Ascending aorta (tissue), 2 donors: ENCODE measurements at places on chromosomes 12 and 14.

- H3K4me1 ChIP-seq, result peaks cover 19% of the 10 kb centered on the region
- no peak overlapping the region for H3K27ac ChIP-seq
- peak overlapping the region; percentile 50 for H3K4me3 ChIP-seq
- no peak for DNase-seq
- no peaks in the 10 kb centered on the region for H3K36me3 ChIP-seq
Observed at GRCh38 chr12:131828671-131829355, 620 bp downstream of the MMP17 start.

GRCh38 chr12:28172434-28173030, 17.7 kb upstream of the CCDC91 start:
- no peak overlapping the region for H3K4me3 ChIP-seq
- no peak overlapping the region for H3K27ac ChIP-seq
- no peaks in the 10 kb centered on the region for H3K36me3 ChIP-seq
- no peaks in the 10 kb centered on the region for H3K27me3 ChIP-seq
- no peak for DNase-seq

DNA sequence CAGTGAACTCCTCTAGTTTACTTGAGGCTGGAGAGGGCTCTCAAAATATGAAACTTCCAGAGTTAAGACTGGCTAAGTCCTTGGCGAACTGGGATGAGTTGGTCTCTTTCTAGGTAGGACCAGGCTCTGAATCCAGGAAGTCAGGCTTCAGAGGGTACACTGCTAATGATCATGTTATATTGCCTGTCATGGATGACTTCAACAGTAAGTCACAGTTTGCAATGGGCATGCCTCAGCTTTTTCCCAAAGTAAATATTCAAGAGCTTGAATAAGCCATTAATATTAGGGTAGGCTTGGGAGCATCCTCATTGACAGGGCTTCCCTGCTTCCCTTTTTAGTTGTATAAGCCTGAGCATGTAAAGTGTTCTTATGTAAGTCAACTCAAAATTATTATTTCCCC, 61.7 kb upstream of the PTHLH start:
- no peaks in the 10 kb centered on the region for H3K36me3 ChIP-seq
- no peak overlapping the region for H3K4me3 ChIP-seq
- H3K27ac ChIP-seq, result no peak overlapping the region
- DNase-seq, result no peak
- H3K4me1 ChIP-seq, result no peaks in the 10 kb centered on the region
- no peaks in the 10 kb centered on the region for H3K27me3 ChIP-seq

GRCh38 chr14:53640695-53641094, 315.9 kb downstream of the BMP4 start:
- H3K4me3 ChIP-seq, result no peak overlapping the region
- no peaks in the 10 kb centered on the region for H3K36me3 ChIP-seq
- no peaks in the 10 kb centered on the region for H3K4me1 ChIP-seq
- H3K27me3 ChIP-seq, result no peaks in the 10 kb centered on the region
- DNase-seq, result no peak

DNA sequence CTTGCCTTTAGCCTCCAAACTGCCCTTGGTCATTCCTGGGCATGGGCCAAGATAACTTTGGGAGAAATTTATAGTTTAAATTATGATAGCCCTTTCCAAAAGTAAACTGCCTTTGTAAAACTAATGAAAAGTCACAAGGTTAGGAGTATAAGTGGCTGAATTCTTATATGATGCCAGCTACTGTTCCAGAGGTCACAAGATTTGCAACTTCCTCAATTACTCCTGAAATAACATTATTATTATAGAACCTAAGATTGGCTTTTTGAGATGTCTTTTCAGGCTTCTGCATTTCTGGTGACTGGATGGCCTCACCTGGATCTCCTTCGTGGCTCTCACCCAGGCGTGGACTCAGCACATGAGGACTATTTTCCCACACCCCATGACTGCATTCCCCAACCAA, 55.0 kb downstream of the OSBPL8 start:
- H3K4me3 ChIP-seq, result no peak overlapping the region
- H3K27ac ChIP-seq, result no peak overlapping the region
- no peak for DNase-seq
- no peaks in the 10 kb centered on the region for H3K4me1 ChIP-seq

DNA sequence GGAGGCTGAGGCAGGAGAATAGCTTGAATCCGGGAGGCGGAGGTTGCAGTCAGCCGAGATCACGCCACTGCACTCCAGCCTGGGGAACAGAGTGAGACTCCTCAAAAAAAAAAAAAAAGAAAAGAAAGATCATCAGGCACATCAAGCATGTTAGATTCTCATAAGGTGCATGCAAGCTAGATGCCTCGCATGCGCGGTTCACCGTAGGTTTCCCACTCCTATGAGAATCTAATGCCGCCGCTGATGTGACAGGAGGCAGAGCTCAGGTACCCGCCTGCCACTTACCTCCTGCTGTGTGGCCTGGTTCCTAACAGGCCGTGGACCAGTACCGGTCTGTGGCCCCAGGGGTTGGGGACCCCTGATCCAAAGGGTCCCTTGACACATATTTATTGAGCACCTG, 7.0 kb downstream of the ACVR1B start:
- H3K27ac ChIP-seq, result no peak overlapping the region
- no peak overlapping the region for H3K4me3 ChIP-seq
- H3K27me3 ChIP-seq, result no peaks in the 10 kb centered on the region
- DNase-seq, result no peak
- peaks cover 8% of the 10 kb centered on the region for H3K36me3 ChIP-seq
- peaks cover 26% of the 10 kb centered on the region for H3K4me1 ChIP-seq

DNA sequence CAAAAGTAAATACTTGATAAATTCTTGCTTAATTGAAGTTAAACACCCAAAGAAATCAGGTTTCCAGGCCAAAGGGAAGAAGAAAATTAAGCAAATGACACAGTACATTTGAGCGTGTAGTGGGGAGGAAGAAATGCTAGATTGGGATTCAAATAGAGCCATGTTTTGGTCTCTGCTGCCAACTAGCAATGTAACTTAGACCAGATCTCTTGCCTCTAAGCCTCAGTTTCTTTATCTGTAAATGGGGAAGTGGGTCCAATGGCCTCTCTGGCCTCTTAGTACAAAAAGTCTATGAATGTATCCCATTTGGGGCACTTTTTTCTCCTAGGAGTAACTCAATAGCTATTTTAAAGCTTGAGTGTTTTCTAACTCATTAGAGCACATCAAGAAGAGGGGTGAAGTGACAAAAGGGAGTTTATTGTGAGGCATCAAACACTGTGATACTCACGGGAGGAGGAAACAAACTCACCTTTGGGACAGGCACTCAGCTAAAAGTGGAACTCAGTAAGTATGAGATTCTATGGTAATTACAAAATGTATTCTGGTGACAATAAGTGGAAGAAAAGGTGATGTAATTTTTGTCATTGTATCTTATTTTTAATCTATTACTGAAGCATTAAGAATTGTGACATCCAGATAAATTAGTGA, 55.8 kb downstream of the DAD1 start:
- H3K36me3 ChIP-seq, result no peaks in the 10 kb centered on the region
- H3K4me3 ChIP-seq, result no peak overlapping the region
- no peaks in the 10 kb centered on the region for H3K27me3 ChIP-seq
- H3K4me1 ChIP-seq, result peaks cover 2% of the 10 kb centered on the region
- DNase-seq, result no peak

GRCh38 chr12:18254081-18254480, 7.2 kb upstream of the PIK3C2G start:
- H3K36me3 ChIP-seq, result no peaks in the 10 kb centered on the region
- no peak overlapping the region for H3K27ac ChIP-seq
- H3K27me3 ChIP-seq, result no peaks in the 10 kb centered on the region

GRCh38 chr12:28192125-28192524, 1.9 kb downstream of the CCDC91 start:
- no peaks in the 10 kb centered on the region for H3K27me3 ChIP-seq
- peaks cover 5% of the 10 kb centered on the region for H3K4me1 ChIP-seq
- H3K4me3 ChIP-seq, result no peak overlapping the region
- H3K36me3 ChIP-seq, result no peaks in the 10 kb centered on the region
- peak overlapping the region; percentile 100 for H3K27ac ChIP-seq
- DNase-seq, result no peak

DNA sequence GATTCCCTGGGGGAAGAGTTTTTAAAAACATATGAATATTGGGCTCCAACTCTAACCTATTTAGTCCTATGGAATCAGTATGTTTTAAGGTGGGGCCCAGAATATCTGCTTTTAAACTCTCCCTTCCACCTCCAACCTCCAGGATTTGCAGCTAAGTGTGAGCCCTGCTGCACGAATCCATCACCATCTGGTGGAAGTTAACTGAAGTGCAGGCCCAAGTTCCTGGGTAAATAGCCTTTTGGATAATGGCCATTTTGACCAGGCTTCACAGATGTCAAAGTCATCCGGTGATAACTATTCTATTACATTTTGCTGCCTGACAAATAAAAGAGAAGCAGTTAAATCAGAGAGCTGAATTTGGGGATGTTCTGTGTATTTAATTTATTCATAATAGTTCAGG, 58.1 kb upstream of the RMST start:
- no peak overlapping the region for H3K4me3 ChIP-seq
- H3K4me1 ChIP-seq, result no peaks in the 10 kb centered on the region
- no peaks in the 10 kb centered on the region for H3K27me3 ChIP-seq
- DNase-seq, result no peak

- DNase-seq, result no peak
- H3K27me3 ChIP-seq, result no peaks in the 10 kb centered on the region
- peak overlapping the region; percentile 15 for H3K27ac ChIP-seq
- no peaks in the 10 kb centered on the region for H3K4me1 ChIP-seq
- H3K36me3 ChIP-seq, result no peaks in the 10 kb centered on the region
Observed at GRCh38 chr14:93880021-93880820, 46.9 kb upstream of the FAM181A start.

DNA sequence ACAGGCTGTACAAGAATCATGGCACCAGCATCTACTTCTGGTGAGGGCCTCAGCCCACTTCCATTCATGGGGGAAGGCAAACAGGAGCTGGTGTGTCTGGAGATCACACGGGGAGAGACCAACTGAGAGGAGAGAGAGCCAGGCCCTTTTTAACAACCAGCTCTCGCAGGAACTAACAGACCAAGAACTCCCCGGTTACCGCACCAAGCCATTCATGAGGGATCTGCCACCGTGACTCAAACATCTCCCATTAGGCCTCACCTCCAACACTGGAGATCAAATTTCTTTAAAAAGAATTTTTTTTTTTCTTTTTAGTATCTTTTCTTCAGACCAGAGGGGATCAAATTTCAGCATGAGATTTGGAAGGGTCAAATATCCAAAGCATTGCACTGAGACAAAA, 16.7 kb upstream of the AQP2 start:
- no peaks in the 10 kb centered on the region for H3K4me1 ChIP-seq
- no peak overlapping the region for H3K27ac ChIP-seq
- H3K27me3 ChIP-seq, result no peaks in the 10 kb centered on the region
- H3K36me3 ChIP-seq, result no peaks in the 10 kb centered on the region

DNA sequence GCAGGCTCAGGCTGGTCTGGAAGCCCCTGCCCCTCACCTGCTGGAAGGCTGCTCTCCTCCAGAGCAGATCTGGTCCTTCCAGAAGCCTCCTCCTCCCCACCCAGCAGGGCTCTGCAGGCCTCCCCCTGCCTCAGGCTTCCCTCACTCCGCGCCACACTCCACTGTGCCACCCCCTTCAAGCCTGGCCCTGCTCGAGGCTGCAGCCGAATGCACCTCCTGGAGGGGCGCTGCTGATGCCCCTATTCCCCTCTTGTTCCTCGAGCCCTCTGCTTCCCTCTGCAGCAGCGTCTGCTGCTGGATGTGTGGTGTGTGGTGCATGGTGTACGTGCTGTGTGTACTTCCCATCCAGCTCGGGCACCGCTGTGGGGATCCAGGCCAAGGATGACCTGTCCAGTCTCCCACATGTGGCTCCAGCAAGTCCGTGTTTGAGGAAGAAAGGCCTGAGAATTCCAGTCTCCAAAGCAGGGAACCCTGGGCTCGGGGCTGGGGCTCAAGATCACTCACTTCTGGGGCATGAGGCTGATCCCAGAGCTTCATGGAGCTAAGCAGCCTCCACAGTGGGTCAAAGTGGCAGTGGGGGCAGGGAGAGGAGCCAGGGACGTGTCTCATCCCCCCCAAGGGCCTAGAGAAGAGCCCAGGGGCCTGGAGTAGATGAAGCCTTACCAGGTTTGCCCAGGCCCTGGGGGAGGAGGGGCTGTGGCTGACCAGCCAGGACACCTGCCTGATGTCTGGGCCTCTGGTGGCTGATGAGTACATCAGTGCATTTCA, 136.0 kb upstream of the C14orf180 start:
- no peaks in the 10 kb centered on the region for H3K27me3 ChIP-seq
- no peaks in the 10 kb centered on the region for H3K36me3 ChIP-seq
- peak; percentile 61 for DNase-seq
- H3K4me1 ChIP-seq, result no peaks in the 10 kb centered on the region
- H3K27ac ChIP-seq, result no peak overlapping the region

GRCh38 chr12:53221203-53222080, 10.6 kb downstream of the RARG start:
- peak; percentile 85 for DNase-seq
- H3K4me3 ChIP-seq, result peak overlapping the region; percentile 85
- H3K4me1 ChIP-seq, result peaks cover 59% of the 10 kb centered on the region
- no peaks in the 10 kb centered on the region for H3K27me3 ChIP-seq
- H3K36me3 ChIP-seq, result no peaks in the 10 kb centered on the region

GRCh38 chr12:1108276-1108675, 117.3 kb downstream of the ERC1 start:
- peaks cover 20% of the 10 kb centered on the region for H3K36me3 ChIP-seq
- DNase-seq, result no peak
- H3K27ac ChIP-seq, result no peak overlapping the region
- H3K27me3 ChIP-seq, result no peaks in the 10 kb centered on the region

- peak overlapping the region; percentile 76 for H3K27ac ChIP-seq
- no peaks in the 10 kb centered on the region for H3K27me3 ChIP-seq
Observed at GRCh38 chr12:130127912-130128789, 34.1 kb upstream of the FZD10 start.

DNA sequence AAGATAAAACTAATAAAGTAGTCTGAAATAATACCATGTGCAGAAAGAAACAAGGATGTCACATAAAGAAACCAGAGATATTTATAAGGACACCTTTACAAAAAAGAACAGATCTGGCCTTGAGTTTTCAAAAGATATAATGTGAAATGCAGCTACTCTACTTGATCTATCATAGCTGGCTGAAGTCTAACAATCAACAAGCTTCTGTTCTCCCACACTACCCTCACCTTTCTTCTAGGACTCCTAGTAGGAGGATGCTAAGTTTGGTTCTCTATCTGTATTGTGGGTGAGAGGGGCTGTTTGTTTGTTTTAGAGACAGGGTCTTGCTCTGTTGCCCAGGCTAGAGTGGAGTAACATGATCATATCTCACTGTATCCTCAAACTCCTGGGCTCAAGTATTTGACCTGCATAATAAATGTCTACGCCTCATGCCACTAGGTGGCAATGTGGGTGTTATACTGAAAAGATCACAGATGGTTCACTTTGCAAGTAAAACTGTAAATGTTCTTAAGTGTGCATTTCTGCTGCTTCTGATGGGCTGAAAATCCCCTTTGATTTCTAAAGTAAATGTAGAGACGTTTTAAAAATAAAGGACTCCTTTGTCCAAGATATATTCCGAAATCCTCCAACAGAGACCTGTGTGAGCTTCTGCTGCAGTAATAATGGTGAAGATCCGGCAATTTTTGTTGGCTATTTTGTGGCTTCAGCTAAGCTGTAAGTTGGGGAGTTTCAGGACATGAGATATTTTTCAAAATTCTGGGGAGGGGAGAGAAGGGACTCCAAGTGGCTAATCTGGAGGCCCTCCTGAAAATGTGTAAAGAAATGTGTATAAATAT, 269.3 kb downstream of the DAD1 start:
- no peak overlapping the region for H3K27ac ChIP-seq
- H3K36me3 ChIP-seq, result no peaks in the 10 kb centered on the region
- no peaks in the 10 kb centered on the region for H3K27me3 ChIP-seq
- H3K4me3 ChIP-seq, result no peak overlapping the region
- no peaks in the 10 kb centered on the region for H3K4me1 ChIP-seq
